ENCODE measurements at places on chromosomes 16 and 17.

GRCh38 chr17:17740615-17741348 lies 59.5 kb downstream of the RAI1 start:
- DNase-seq: no peak

DNA sequence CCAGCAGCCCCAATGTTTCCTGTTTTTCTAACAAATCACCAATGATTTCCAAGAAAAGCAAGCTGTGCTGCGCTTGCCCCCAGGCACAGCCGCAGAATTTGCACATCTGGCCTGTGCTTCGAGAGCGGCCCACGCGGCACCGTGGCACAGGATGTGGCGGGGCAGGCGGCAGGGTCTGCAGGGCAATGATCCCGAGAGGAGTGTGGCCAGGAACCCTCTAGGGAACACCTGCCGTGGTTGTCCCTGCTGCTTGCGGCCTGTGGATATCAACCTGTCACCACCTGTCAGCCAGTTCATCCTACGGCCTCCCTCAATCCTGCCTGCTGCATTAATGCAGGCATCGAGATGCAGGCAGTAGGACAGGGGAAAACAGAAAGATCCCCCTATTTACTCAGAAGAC lies 24.0 kb downstream of the PIK3R5 start:
- no peak for DNase-seq

DNA sequence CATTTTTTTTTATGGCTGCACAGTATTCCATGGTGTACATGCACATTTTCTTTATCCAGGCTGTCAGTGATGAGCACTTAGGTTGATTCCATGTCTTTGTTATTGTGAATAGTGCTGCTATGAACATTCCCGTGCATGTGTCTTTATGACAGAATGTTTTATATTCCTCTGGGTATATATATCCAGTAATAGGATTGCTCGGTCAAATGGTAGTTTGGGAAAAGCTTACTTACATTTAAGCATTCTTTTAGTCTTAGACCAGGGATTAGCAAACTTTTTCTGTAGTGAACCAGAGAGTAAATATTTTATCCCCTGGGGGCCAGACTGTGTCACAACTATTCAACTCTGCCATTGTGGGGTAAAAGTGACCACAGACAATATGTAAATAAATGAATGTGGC lies 40.2 kb downstream of the MED13 start:
- no peak for DNase-seq

DNA sequence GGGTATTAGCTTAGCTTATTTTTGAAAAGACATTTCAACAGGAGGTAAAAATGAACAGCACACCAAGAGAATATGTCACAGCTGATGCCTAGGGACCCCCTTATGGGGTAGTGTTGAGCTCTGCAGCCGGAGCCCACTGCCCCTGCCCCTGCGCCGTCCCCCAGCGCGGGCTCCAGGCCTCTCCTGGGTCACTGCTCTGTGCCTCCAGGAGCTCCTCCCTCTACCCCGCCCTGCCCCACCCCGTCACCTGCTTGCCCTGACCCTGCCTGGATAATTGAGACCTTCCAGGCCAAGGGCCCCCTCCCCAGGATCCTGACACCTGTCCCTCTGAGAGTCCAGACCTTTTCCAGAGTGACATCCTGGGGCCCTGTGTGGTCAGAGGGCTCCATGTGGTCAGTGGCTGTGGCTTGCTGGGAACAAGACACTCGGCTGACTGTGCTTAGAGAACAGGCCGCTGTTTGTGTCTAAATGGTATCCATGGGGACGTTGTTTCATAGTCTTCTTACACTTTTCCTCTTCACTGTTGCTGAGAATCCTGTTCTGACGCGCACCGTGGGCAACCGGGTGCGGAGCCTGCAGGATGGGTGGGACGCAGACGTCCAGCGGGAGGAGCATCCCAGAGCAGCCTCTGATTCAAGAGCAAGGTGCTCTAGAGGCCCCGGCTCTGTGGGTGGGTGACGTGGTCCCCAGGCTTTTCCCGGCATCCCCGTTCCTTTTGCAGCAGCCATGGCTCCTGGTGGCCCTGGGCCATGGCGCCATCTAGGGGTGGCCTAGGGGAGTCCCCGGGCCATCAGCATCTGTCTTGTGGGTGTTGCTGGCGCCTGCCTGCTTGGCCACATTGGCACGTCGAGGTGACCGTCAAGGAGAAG lies 20.0 kb upstream of the WFIKKN1 start:
- DNase-seq: no peak

- DNase-seq: no peak
These were observed 692 bp upstream of the SOCS1 start for GRCh38 chr16:11256661-11257130.

GRCh38 chr16:57003439-57004386 lies 14.4 kb downstream of the NLRC5 start:
- no peak for DNase-seq

DNA sequence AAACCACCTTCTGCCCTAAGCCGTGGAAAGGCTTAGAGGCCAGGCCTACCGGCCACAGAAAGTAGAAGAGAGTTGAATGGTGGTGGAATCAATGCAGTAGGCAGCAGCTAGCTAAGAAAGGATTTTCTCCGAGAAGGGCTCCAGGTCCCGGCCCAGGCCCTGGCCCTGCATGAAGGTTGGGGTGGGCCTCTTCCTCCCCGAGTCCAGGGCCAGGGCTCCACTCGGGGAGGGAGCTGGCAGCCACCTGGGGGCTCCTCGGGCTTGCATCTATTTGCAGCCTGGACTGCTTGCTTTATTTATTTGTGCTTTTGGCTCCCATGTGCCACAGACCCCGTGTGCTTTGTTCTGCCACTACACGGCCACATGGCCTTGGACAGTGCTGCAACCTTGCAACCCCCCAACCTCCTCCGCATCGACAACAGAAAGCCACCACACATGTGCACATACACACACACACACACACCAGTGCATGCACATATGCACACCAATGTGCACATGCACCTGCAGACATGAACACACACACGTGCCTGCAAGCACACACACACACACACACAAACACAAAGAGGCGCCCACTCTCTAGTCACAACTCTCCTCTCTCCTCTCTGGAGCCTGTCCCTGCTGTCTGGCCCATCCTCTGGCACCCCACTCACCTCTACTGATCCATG lies 96.4 kb upstream of the TNRC6C start:
- DNase-seq: no peak

DNA sequence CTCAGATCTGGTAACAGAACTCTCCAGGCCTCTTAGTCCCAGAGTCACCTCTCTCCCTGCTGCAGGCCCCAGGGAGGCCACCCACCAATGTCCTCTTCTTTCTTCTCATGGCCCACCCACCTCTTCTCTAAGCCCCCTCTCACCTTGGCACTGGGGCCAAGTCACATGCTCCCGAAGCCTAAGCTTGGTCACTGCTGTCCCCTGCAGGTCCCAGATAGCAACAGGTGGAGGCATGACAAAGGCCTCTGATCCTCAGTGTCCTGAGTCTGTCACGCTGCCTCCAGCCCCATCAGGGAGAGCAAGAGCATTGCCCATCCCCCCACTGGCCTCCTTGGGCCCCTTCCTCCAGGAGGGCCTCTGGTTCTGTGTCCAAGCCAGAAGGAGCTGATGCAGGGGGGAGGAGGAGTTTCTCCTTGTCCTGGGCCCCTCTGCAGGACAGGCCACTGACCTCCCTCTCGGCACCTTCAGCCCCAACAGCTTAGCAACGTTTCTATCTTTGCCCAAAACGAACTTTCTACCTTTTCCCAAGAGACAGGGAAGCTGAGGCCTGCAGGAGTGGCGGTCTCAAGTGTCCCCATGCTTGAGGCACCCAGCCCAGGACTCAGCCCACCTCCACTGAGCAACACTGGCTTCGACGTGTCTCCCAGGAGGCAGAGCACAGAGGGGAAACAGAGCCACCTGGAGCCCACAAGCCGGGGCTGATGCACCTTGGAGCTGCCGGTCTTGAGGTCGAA lies 8.6 kb downstream of the P2RX1 start:
- DNase-seq: no peak

GRCh38 chr17:39706921-39707337 lies 7.1 kb downstream of the ERBB2 start:
- DNase-seq: peak; percentile 57

DNA sequence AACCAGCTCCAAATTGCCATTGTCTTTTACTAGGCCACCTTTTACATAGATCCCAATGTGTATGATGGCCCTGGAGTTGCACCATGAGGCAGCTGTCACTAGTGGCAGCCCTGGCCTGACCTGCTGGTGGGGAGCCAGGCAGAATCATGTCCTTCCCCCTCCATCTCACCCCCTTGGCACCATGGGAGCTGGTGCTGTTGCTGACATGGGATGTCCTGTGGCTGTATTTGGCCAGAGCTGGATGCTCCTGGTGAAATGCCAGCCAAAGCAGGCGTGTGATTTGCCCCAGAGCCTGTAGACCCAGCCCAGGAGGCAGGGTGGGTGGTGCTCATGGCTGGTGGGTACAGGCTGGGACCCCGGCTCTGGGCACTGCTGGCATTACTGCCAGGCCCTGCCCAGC lies 18.6 kb downstream of the SLC12A3 start:
- DNase-seq: no peak

DNA sequence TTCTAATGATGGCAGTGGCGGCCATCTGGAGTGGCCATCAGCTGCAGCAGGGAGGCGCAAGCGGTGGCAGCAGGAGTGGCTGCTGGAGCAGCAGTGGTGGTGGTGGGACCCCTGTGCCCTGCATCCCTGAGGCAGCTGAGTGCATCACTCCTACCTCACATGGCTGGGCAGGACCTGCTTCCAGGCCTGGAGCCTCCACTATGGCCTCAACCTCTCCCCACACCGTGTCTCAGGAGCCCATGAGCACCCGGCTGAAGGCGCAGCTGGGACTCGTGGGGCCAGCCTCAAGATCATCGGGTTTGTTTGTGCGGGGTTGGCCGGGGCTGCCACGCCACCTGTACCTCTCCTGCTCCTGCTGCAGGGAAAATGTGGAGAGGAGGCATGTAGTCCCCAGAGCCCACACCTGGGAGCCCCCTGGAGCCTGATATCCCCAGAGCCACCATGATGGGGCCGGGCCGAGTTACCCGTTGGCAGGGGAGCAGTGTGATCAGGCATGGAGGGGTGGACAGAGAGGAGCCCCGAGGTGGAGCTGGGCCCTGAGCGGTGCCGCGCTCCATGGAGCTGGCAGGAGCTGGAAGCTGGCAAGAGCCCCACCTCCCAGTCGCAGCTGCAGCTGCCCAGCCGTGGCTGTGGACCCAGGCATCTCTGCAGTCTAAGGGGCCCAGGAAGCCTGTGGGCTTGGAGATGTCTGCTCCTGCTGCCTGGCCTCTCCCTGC lies 16.7 kb downstream of the RHOT1 start:
- DNase-seq: no peak

DNA sequence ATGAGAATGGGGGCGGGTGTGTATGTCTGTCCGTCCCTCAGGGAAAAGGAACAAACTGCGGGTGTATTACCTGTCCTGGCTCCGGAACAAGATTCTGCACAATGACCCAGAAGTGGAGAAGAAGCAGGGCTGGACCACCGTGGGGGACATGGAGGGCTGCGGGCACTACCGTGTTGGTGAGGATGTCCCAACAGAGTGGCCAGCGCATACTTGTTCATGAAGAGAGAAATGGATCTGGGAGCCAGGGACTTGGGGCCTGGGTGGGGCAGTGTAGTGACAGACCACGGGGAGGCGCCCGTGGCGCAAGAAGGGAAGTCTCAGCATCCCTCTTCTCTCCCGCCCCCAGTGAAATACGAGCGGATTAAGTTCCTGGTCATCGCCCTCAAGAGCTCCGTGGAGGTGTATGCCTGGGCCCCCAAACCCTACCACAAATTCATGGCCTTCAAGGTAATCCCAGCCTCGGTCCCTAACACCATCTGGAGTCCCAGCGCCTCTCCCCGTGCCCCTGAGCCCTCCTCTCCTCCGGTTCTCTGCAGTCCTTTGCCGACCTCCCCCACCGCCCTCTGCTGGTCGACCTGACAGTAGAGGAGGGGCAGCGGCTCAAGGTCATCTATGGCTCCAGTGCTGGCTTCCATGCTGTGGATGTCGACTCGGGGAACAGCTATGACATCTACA lies 3.5 kb upstream of the C17orf107 start:
- DNase-seq: no peak

DNA sequence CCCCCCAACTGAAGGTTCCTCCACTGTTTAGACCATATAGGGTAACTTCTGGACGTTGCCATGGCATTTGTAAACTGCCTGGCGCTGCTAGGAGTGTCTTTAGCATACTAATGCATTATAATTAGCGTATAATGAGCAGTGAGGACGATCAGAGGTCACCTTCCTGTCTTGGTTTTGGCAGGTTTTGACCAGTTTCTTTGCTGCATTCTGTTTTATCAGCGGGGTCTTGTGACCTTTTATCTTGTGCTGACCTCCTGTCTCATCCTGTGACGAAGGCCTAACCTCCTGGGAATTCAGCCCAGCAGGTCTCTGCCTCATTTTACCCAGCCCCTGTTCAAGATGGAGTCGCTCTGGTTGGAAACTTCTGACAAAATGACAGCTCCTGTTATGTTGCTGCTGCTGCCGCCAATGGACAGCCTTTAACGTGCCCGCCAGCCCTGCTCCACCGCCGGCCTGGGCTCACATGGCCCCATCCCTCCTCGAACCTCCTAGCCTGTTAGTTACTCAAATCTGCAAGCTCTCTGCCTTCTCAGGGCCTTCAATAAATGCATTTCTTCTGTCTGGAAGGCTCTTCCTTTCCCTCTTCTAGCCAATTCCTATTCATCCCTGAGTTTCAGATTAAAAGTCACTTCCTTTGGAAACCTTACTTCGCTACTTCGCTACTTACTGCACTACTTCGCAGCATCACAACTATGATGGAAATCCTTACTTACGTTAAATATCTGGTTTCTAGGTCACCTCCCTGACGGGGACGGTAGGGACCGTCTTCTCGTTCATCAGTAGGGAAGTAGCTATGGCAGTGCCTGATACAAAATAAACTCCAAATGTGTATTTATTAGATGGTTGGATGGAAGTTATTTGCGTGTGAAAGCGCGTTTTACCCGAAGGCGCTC lies 640 bp upstream of the NAGLU start:
- no peak for DNase-seq

DNA sequence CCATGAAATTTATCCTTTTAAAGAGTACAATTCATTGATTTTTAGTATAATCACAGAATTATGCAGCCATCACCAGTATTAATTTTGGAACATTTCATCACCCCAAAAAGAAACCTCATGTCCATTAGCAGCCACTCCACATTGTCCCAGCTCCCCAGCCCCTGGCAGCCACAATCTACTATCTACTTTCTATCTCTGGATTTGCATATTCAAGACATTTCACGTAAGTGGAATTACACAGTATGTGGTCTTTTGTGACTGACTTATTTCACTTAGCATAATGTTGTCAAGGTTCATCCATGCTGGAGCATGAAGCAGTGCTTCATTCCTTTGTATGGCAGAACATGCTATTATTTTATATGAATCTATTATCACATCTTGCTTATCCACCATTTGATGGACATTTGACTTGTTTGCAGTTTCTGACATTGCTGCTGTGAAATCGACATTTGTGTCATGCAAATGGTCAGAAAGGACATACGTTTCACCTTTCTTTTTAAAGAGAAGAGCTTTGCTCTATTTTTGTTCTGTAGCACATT lies 10.7 kb downstream of the METTL9 start:
- no peak for DNase-seq
